T-helper 17 cell (primary cell): ENCODE measurements at places on chromosomes 11 and 22. TPM values are rescaled to one million over a fixed set of nuclear protein-coding genes. Genes with fewer than 3 reads are reported as not detected.

DNA sequence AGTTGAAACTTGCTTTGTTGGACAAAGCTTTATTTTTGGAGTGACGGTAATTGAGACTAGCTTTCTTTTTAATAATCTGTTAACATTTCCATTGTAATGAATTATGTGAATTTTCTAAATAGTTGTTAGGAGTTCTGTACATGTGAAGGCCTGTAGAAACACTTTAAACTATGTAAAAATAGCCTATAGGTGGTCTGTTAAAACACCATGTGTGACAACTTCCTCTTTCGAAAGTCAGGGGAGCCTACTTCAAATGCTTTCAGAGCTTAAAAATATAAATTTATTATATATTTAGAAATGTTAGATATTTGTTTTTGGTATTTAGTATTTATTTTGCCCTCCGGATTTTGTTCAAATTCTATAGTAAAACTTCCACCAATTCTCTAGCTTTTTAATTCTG, 28.7 kb downstream of the DDIAS start:
- peaks cover 14% of the 10 kb centered on the region for H3K4me1 ChIP-seq
- no peaks in the 10 kb centered on the region for H3K36me3 ChIP-seq
- no peak for DNase-seq
- H3K4me3 ChIP-seq, result no peak overlapping the region
- H3K27me3 ChIP-seq, result no peaks in the 10 kb centered on the region

Gene MS4A2
- 0.60 TPM for total RNA-seq

Gene RTL10
- 12.4 TPM for total RNA-seq

DNA sequence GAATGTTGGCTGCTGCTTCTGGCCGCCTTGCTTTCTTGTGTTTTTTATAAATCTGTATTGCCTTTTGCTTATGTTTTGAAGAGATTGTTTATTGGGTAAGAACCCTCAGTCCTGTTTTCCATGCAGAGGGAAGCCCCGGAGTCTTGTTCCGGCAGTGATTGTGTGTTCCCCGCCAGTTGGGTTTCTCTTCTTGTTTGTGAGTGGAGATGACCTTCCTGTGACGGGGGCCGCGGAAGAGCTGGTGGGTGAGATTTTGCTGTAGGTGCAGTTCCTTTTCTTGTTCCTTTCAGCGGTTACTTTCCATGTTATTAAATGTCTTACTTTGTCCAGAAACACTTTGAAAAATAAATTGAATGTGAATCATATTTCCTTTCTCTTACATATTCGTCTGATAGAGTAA, 8.3 kb downstream of the TBC1D22A start:
- H3K27ac ChIP-seq, result peak overlapping the region; percentile 95
- H3K27me3 ChIP-seq, result no peaks in the 10 kb centered on the region
- no peak for DNase-seq
- H3K36me3 ChIP-seq, result peaks cover 9% of the 10 kb centered on the region
- H3K4me1 ChIP-seq, result peaks cover 67% of the 10 kb centered on the region
- H3K4me3 ChIP-seq, result peak overlapping the region; percentile 74

DNA sequence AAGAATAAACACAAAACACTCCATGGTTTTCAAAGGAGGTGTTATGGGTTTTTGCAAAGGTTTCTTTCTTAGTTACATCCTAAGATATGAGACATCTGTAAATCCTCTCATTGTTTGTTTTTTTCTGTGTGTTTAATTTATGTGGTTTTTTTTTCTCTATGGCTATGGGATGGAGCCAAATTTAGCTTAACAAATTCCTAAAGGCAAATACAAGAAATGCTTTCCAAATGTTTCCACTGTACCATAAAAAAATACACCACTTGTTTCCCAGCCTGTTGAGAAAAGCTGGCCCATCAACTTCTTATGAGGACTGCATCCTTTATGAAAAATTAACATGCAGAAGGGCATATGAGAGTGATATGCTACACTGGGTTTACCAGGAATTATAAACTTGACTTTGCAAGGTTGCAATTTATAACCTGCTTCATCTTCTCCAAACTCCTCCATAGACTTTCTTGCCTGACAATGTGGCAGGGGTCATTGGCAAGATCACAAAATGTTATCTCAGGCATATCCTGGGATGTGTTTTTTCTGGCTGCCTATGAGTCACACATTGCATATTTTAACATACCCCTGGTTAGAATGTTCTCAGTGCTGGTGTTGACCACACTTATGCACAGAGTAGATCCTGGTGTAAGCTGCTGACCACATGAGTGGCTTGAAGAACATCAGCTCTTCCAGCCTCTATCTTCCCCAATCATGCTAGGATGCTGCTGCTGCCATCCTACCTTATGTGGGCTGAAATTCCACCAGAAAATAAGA, 137.6 kb upstream of the TTC12 start:
- H3K4me1 ChIP-seq, result no peaks in the 10 kb centered on the region
- H3K36me3 ChIP-seq, result no peaks in the 10 kb centered on the region
- DNase-seq, result no peak
- H3K27me3 ChIP-seq, result peaks cover 57% of the 10 kb centered on the region

Gene OR52A1
- not detected for total RNA-seq

GRCh38 chr11:96188243-96189006, 154.6 kb downstream of the MAML2 start:
- no peaks in the 10 kb centered on the region for H3K27me3 ChIP-seq
- H3K4me3 ChIP-seq, result peak overlapping the region; percentile 72
- H3K36me3 ChIP-seq, result peaks cover 8% of the 10 kb centered on the region

GRCh38 chr22:36234919-36235318, 4.4 kb downstream of the APOL2 start:
- no peak for DNase-seq
- no peaks in the 10 kb centered on the region for H3K27me3 ChIP-seq
- peaks cover 11% of the 10 kb centered on the region for H3K36me3 ChIP-seq
- H3K4me1 ChIP-seq, result peaks cover 50% of the 10 kb centered on the region
